ENCODE measurements at places on chromosomes 2 and 18.
A peak's percentile ranks its signal among the peaks of the same experiment; 100 is the strongest.

DNA sequence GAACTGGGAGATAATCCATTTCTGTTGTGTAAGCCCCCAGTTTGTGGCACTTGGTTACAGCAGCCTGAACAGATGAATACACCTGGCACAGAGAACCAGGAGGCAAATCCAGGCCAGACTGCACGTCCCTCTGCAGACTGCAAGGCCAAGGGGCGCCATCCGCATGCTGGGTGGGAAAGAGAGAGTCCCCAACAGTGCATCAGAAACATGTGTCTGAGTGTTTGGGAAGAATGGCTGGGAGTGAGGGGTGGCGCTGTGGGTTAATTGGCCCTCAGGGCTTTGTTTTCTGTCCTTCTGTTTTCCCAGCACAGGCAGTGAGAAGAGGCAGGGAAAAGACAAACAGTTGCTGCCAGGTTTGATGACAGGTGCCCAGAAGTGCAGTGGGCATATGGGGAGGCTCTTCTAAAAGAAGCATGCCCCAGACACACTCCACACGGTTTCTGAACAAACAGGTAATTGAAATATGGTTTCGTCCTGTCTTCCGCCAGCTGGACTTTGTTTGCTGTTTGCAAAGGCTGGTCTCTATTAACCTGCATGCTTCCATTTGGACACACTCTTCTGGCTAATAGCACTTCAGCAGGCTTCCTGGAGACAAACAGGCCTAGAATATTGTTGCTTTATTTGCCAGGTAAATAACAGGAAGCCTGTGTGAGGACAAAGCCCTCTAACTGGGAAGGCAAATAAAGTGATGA, 43.4 kb upstream of the SEC11C start:
- no peak for DNase-seq

- no peak for DNase-seq
Measured at GRCh38 chr2:219658196-219658846, 30.9 kb downstream of the SLC4A3 start.

GRCh38 chr2:222878877-222879603, 18.2 kb downstream of the ACSL3 start:
- no peak for DNase-seq

GRCh38 chr2:215946586-215946985, 66.8 kb downstream of the MREG start:
- DNase-seq = no peak

GRCh38 chr2:226411727-226412360, 387.8 kb downstream of the IRS1 start:
- no peak for DNase-seq

DNA sequence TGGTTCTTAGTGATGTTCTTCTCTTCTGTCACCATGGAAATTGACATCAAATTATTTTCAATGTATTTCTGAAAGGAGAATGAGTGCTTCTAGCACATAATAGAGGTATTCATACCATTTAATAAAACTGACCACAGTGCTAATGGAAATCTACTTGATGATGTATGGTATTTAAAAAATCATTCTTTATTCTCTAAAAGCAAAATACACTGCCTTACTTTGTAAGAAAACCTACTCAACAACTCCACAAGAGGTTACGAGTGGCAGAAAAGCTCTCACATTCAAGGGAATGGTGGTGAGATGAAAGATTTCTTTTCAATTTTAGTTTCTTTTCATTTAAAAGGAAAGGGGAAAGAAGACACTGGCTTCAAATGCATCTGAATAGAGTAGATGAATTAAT, 382.3 kb upstream of the CHST9 start:
- no peak for DNase-seq

- no peak for DNase-seq
Measured at GRCh38 chr18:26429535-26430226, 118.7 kb downstream of the KCTD1 start.

- no peak for DNase-seq
Measured at GRCh38 chr2:200193331-200193730, 113.2 kb upstream of the SPATS2L start.

- DNase-seq = no peak
Measured at GRCh38 chr2:219551441-219552381, 7.9 kb downstream of the TMEM198 start.

GRCh38 chr18:39753178-39753577, 2187.6 kb upstream of the CELF4 start:
- DNase-seq = no peak

DNA sequence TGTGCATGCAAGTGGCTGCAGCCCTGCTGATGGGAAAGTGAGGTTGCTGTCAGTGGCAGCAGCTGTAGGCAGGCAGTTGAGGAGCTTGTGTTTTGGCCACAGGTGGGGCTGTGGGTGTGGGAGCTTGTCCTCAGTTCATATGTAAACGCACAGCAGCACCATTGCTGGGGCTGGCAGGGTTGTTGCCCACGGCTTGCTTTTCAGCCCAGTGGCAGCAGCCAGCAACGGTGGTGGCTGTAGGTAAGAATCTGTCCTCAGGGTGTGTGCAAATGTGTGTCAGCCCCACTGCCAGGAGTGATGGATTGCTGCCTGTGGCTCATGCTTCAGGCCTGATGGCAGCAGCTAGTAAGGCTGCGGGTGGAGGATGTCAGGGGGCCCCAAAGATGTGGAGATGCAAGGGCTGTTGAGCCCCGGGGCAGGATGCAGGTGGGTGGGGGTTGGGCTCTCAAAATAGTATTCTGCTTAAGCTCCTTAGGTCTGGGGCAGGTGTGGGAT, 141.3 kb upstream of the THUMPD2 start:
- no peak for DNase-seq

GRCh38 chr18:23071285-23071684, 64.0 kb upstream of the CABLES1 start:
- peak; percentile 43 for DNase-seq

DNA sequence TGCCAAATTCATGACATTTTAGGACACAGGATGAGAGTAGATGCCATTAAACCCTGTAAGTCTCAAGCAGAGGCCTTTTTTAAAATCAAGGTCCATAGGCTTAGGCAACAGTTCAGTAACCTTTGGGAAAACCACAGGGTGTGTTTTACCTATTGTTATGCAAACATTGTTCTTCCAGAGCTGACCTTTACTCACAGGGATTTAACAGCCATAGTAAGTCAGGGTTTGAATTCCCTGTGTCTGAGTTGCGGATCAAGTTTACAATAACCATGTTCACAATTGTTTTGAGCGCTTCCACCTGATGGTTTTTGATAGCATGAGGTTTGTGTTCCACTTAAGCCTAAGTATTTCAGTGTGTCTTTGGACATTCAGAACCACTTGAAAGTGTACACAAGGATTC, 160.1 kb upstream of the BOD1L2 start:
- DNase-seq = no peak

GRCh38 chr2:169086893-169087467, 17.6 kb downstream of the DHRS9 start:
- DNase-seq = no peak

All from activated CD8-positive, alpha-beta memory T cell treated with anti-CD3 and anti-CD28 coated beads for 48 hours (primary cell).